Caki2 (cell line): ENCODE measurements at places on chromosomes 12 and 14.

- no peak for DNase-seq
Measured at GRCh38 chr12:116050275-116050674, 227.2 kb downstream of the MED13L start.

GRCh38 chr14:67416085-67416484 lies 4.1 kb upstream of the PLEK2 start:
- DNase-seq = no peak

DNA sequence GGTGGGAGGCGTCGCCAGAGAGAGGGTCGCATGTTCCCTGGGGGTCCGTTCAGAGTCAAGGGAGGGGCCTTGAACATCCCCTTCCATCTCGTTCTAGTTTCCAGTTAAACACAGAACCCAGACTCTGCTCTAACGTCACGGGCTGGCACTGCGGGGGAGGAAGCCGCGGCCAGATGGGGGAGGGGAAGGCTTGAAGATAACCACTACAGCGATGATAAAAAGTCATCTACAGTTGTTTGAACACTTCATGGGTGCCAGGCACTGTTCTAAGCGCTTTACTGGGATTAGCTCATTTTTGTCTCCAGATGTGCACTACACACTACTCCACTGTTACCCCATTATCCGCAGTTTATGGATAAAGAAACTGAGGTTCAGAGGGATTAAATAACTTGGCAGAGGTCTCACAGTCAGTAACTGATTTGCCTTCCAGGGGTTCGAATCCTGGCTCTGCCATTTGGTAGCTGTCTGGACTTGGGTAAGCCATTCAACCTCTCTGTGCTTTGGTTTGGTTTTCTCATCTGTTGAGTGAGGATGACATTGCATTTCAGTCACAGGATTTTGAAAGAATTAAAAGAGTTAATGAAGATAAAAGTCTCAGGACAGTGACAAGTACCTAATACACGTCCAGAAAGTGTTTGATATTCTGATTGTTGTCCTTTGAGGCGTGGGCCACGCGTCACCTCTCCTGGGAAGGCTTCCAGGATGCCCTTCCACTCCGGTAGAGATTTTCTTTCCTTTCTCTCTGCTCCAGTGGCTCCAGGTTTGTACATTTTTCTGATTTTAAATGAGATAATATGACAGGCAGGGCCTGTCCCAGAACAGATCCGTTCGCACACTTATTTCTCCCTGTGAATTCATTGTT lies 798 bp upstream of the RASAL1 start:
- peak; percentile 87 for DNase-seq

DNA sequence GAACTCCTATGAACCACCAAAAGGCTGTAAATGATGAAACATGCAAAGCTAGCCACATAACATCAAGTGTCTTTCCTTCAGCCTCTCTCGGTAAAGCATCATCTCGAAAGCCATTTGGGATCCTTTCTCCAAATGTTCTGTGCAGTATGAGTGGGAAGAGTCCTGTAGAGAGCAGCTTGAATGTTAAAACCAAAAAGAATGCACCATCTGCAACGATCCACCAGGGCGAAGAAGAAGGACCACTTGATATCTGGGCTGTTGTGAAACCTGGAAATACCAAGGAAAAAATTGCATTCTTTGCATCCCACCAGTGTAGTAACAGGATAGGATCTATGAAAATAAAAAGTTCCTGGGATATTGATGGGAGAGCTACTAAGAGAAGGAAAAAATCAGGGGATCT lies 61.2 kb downstream of the ATG14 start:
- no peak for DNase-seq

GRCh38 chr12:117063162-117063911 lies 35.9 kb downstream of the TESC start:
- DNase-seq = no peak
